ENCODE measurements at places on chromosomes 3 and 15. TPM values are rescaled to one million over a fixed set of nuclear protein-coding genes. Genes with fewer than 3 reads are reported as not detected.

The SEMA6D gene
- not detected for total RNA-seq

The NUDT16 gene
- total RNA-seq = 7.5 TPM

The ABTB1 gene
- 24.3 TPM for total RNA-seq

The BNC1 gene
- not detected for total RNA-seq

The GREM1 gene
- not detected for total RNA-seq

The SMARCC1 gene
- total RNA-seq = 96.4 TPM

The NAALADL2 gene
- not detected for total RNA-seq

The PIK3CA gene
- 23.4 TPM for total RNA-seq

The CKMT1B gene
- total RNA-seq = not detected

The CORO2B gene
- not detected for total RNA-seq

The LMAN1L gene
- 0.87 TPM for total RNA-seq

The ROPN1B gene
- total RNA-seq = not detected

The MESP1 gene
- 1.6 TPM for total RNA-seq

The GHSR gene
- not detected for total RNA-seq

The ZNF660 gene
- total RNA-seq = 0.15 TPM

The PARL gene
- 41.4 TPM for total RNA-seq

The CFAP92 gene
- total RNA-seq = not detected

The ZKSCAN7 gene
- total RNA-seq = 0.50 TPM

The GMNC gene
- total RNA-seq = not detected

The GRK7 gene
- not detected for total RNA-seq

The HRH1 gene
- 0.27 TPM for total RNA-seq

The GOLGA8J gene
- total RNA-seq = not detected

The CHAC1 gene
- total RNA-seq = 6.7 TPM

The KBTBD8 gene
- 8.3 TPM for total RNA-seq

Data from activated CD4-positive, alpha-beta T cell treated with anti-CD3 and anti-CD28 coated beads, Interleukin-2, amount 10 ng/mL, durations not matched to agents 7 days and 5 days (primary cell).